ENCODE measurements at places on chromosomes 12 and 14.

DNA sequence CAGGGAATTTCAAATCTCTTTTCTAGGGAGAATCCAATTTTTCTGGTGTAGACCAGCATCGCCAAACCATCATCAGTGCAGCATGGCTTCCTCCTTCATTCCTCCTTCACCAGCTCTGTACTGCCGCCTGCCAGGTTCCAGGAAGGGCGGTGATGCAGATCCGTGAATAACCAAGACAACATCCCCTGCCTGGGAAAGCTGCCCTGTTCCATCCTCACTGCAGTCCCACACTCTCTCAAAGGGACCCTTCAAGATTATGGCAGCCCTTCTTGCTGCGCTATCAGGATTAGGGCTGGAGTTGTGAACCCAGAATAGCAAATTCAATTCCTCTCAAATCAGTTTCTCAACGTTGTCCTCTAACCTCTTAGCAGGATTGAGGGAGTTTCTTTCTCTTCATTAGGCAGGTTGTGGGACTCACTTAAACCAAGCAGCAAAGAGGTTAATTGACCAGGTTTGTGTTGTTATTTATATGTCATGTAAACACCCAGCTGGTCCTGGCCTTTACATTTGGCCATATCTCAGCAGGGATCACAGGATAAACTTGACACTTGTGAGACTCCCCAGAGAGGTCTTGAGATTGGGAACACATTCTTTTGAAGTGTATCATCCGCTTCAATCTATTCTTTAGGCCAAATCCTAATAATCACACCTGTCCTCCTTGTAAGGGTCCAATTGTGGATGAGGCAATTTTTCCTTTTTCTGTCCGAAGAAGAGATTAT is 26.2 kb downstream of the TMEM30B start:
- DNase-seq: no peak

DNA sequence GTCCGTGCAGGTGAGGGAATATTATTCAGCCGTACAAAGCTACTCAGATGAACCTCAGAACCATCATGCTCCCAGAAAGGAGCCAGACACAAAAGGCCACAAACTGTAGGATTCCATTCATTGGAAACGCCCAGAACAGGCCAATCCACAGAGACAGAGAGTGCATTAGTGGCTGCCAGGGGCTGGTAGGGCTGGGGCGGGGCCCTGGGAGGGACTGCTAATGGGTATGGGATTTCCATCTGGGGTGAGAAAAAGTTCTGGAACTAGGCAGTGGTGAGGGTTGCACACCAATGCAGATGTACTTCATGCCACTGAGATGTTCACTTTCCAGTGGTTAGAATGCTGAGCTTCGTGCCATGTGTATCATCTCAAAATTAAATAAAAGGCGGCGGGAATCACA is 101.1 kb downstream of the RFLNA start:
- no peak for DNase-seq

GRCh38 chr12:109625749-109626377 is 52.3 kb downstream of the MVK start:
- no peak for DNase-seq

DNA sequence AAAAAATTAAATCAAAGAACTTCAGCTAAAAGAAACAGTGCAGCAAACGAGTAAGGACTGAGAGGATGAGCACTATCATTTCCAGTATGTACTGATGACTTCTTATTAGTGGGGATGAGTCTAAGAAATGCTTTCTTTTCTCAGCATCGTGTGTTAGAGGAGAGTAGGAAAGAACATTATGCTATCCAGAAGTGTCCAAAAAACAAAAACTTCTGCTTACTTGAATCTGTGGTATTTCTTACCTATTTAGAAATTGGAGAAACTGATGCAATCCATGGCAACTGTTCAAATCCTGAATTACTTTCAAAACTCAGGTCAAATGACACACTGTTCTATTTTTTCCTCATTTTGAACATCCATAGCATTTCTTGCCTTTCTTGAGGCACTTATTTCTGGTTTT is 23.7 kb downstream of the ABCD2 start:
- DNase-seq: no peak

GRCh38 chr12:115953031-115953430 is 324.5 kb downstream of the MED13L start:
- DNase-seq: no peak

- DNase-seq: no peak
These were observed 4.3 kb downstream of the TM7SF3 start for GRCh38 chr12:27009881-27010301.

GRCh38 chr14:75268633-75269550 is 9.7 kb upstream of the FOS start:
- no peak for DNase-seq

GRCh38 chr12:91921555-91921954 is 224.1 kb downstream of the BTG1 start:
- DNase-seq: no peak

- no peak for DNase-seq
These were observed 165.9 kb upstream of the HMGA2 start for GRCh38 chr12:65658360-65658759.
